NB4 (cell line): ENCODE measurements at places on chromosomes 4 and X.
A peak's percentile ranks its signal among the peaks of the same experiment; 100 is the strongest.

- DNase-seq: no peak
Observed at GRCh38 chr4:123562994-123563750, 166.6 kb downstream of the SPRY1 start.

DNA sequence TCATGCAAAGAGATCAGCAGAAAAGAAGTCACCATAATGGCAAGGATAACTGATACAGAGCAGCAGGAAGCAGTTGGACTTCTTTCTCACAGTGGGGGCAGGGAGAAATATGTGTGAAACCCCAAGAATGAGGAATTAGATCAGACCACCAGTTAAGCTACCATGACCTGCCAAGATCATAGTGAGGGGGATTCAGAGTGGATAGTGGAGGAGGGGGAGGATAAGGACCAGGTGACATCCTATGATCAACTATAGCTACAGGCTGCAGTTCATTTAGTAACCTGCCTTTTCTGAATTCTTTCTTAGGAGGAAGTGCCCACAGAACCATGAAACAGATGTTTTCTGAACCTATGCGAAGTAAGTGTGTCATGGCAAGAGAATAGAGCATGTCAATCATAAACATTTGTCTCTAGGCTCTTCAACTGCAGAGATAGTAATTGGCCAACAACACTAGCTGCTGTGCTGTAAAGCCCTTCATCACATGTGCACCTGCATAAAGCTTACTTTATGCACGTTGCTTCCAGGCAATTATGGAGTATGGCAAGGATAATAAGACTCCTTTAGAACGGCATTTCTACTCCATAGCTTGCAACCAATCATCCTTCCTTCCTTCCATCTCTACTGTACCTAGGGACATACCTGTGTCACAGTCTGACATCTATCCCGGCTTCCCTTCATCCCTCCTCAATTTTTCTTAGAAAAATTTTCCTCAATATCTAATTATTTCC lies 329.7 kb downstream of the EPHA5 start:
- no peak for DNase-seq

DNA sequence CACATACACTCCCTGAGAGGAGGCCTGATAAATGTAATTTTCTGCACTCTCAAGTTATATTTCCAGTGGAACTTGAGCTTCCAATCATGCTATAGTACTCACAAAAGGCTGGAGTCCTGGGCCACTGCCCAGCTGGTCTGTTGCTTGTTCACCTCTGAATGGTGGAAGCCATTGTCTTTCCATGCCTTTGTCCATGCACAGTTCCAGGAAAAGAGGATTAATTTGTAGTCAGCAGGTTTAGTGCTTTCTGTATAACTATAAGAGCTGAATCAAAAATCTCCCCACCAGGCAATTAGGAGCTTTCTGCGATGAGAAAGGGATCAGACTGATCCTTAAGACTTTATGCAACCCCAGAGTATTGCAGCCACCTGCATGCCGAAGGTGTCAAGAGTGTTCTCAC lies 195.4 kb upstream of the PGRMC2 start:
- no peak for DNase-seq

GRCh38 chr4:127832585-127832984 lies 48.1 kb upstream of the PLK4 start:
- DNase-seq: peak; percentile 45

DNA sequence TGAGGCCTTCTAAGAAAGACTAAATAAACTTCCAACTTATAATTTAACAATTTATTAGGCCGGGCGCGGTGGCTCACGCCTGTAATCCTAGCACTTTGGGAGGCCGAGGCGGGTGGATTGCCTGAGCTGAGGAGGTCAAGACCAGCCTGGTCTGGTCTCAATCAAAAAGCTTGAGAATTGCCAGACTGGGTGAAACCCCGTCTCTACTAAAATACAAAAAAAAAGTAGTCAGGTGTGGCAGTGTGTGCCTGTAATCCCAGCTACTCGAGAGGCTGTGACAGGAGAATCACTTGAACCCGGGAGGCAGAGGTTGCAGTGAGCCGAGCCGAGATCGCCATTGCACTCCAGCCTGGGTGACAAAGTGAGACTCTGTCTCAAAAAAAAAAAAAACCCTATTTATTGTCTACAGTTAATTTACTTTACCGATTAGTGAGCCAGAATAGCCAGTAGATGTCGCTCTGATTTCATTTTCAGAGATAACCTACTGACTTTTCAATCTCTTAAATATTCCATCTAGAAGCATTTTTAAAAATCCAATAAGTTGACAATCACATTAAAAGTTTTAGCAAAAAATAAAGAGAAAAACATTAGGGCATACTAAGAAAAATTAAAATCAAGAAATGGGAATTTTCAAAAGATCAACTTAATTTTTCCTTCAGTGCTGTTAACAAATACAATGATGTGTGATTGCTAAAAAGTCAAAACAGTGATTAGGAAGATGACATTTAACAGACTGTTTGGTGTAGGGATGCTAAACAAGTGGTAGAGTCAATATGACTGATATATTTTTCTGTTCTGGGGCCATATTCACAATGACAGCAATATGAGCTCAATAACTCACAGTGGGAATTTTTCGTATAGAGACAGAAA lies 4.3 kb upstream of the SHROOM3 start:
- DNase-seq: peak; percentile 64

DNA sequence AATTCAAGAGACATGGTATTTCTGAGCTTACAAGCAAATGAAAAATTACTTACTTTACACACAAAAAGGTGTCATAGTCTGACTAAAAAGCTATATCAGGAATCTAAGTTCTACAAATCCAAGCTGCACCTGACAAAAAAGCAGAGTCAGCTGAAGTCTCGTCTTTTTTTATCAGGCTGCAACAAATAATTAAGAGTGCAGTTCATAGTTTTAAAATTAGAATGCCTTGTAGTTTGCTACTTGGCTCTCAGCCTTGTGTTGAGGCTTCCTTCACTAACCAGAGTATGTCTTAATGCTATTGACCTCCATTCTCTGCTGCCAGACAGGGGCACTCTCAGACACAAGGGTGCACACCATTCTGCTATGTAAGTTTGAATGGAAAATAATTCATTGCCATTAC lies 940.7 kb downstream of the PCDH7 start:
- DNase-seq: no peak

GRCh38 chr4:2793586-2794485 lies 951 bp downstream of the SH3BP2 start:
- peak; percentile 64 for DNase-seq

DNA sequence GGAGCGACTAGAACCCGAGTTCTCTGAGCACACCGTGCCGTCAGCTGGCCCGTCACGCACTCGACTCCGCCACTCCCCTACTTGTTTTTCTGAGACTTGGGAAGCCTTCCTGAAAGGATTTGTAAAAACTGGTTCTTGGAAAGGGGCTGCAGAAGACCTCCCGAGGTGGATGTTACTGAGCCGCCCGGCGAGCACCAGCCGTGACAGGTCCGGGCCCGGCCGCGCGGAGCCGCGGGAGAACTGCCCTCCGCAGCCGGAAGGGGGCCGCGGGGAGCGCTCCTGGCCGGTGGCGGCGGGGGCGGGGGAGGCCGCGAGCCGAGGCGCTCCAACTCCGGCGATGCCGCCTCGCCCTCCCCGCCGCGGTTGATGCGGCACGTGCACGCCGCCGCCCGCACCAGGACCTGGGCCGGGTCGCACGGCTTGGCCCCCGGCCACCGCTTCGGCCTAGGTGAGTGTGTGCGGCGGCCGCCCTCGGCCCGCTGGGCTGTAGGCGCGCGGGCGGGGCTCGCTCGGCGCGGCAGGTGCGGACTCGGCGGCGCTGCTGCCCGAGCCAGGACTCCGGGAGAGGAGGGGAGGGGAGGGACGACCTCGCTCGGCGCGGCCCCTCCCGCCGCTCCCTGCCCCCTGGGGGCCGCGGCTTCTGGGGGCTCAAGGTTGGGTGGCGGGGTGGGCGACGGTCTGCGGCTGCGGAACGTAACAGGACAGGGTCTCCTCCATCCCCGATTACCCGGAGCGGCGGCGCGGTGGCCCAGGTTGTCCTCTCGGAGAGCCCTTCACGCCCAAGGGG lies 1.7 kb downstream of the SPRY1 start:
- peak; percentile 86 for DNase-seq

DNA sequence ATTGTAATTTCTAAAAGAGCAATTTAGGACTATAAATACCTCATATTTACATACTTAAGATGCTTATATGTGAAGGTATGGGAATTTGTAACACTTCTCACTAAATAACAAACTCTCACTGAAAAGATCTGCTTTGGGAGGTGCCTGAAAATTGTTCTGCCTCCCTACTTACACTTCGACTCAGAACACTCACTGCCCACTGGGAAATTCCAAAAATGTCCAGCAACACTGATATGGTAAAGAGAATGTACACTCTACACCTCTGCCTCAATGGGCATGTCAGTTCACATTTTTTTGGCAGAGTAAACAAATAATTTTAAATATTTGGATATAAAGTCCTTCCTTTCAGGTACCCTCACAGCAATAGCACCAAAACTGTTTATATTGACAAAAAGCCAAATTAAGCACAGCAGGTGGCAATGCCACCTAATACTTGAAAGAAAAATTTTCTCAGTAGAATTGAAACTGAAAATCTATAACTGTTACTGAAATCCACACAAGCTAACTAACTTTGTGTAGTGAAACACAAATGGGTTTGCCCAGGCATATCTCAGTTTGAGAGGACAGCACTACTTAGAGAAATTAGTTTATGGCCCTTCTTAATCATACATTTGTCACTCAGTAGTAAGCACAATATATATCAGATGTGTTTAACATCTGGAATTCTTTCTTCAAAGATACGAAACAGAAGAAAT lies 67.1 kb downstream of the PRDM5 start:
- no peak for DNase-seq

GRCh38 chr4:175772170-175772705 lies 39.8 kb downstream of the GPM6A start:
- DNase-seq: no peak

GRCh38 chr4:54255881-54256280 lies 26.8 kb downstream of the PDGFRA start:
- DNase-seq: no peak

DNA sequence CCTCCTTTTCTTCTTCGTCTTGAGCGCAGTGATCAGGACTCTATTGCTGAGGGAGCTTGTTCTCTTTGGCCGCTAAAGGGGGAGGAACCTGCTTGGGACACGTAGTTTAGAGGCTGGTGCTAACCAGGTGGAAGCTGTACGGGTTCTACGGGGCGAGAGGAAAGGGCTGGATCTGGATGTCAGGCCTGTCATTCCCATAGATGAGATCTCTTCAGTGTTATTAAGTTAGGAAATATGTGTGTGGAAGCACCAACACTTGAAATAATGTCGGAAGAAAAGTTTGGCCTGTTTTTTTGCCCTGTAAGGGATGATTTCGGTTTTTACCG lies 643 bp downstream of the SRP72 start:
- DNase-seq: no peak

DNA sequence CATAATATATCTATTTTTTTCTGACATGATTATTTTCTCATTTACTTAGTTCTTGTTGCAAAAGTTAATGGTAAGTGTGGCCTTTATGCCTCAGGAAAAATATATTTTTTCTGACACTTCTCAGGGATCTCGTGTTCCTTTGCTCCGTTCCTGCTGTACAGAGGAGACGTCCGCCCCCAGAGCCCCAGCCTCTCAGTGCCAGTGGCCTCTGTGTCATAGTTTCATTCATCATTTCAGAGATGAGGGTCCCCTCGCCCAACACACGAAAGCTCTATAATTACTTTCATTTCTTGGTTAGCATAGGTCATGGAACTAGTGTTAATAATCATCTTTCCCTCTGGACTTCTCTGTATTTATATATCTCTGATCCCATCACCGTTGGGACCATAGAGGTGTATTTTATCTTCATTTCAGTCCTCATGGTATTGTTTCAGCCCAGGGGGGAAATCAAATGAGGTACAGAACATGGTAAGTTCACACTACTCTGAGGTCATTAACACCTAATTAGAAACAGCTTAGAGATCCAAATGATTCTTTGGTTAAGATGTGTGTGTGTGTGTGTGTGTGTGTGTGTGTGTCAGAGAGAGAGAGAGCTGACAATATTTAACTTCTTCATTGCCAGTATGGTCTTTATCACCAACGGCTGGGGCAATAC lies 631.1 kb upstream of the TENM3 start:
- DNase-seq: no peak

DNA sequence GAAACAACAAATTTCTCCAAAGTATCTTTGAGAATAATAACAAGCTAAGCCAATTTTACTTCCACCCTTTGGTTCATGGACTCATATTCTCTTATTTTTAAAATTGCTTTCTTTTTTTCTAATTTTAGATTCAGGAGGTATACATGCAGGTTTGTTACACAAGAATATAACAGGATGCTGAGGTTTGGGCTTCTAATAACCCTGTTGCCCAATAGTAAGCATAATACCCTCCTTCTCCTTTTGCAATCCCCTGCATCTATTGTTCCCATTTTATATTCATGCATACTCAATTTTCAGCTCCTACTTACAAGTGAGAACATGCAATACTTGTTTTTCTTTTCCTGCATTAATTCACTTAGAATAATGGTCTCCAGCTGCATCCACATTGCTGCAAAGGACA lies 202.3 kb upstream of the FSTL5 start:
- DNase-seq: peak; percentile 20

DNA sequence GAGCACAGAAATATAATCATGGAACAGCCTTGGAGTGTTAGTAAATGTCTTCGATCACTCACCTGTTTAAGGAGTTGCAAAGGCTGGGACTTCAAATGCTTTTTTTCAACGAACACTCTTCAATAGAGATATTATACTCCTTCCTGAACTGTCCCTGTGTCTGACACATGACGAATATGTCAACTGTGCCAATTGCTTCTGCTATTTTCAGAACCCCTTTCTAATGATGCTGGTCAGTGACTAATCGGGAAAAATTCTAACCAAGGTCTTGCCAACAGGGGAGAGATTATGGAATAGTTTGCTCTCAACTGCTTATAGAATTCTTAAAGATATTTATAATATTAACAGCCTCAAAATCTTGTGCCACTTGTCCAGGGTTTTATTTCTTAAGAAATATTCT lies 8.5 kb upstream of the KLHL34 start:
- no peak for DNase-seq
